ENCODE measurements at places on chromosomes 5 and 9.

GRCh38 chr5:131272307-131272706 is 8.5 kb downstream of the CDC42SE2 start:
- H3K27ac ChIP-seq = no peak overlapping the region
- DNase-seq = peak; percentile 59
- no peaks in the 10 kb centered on the region for H3K27me3 ChIP-seq
- no peak overlapping the region for H3K4me3 ChIP-seq

DNA sequence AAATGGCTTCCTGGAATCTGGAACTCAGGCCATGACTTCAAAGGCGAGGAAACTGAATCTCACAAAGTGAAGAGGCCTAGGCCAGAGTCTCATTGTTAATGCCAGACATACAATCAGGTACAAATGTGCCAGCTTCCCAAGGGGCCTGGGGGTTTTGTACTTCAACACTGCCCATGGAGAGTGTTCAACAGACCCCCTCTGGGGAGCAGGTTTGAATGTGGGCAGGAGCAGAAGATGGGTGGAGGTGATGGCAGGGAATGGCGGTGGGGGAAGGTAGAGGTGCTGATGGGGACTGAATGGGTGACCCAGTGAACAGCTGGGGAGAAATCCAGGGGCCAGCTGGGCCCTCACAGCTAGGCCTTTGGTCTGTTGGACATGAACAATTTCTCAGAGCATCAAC is 12.0 kb downstream of the FOXI1 start:
- H3K4me1 ChIP-seq = peaks cover 4% of the 10 kb centered on the region
- no peak overlapping the region for H3K4me3 ChIP-seq
- no peak overlapping the region for H3K27ac ChIP-seq
- H3K27me3 ChIP-seq = no peaks in the 10 kb centered on the region

DNA sequence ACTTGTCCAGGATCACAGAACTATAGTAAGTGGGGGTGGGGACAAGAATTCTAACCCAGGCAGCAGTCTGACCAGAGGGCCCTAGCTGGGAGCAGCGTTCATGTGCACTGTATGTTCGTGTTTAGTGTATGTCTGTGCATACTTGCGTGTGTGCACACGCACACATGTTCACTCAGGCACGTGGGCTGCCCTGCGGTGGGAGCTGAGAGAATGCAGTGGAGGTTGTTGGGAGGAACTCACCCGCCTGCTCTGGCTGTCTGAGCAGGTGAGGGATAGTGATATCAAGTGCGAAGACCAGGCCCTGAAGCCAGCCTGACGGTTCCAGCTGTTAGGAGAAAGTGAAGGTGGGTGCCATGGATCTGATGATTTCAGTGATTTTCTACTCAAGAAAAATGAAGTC is 942 bp downstream of the DCANP1 start:
- H3K36me3 ChIP-seq = no peaks in the 10 kb centered on the region
- H3K4me3 ChIP-seq = no peak overlapping the region
- DNase-seq = no peak

GRCh38 chr5:113189291-113189690 is 212.7 kb downstream of the DCP2 start:
- peaks cover 2% of the 10 kb centered on the region for H3K36me3 ChIP-seq
- no peak for DNase-seq
- no peak overlapping the region for H3K27ac ChIP-seq
- H3K4me3 ChIP-seq = no peak overlapping the region

DNA sequence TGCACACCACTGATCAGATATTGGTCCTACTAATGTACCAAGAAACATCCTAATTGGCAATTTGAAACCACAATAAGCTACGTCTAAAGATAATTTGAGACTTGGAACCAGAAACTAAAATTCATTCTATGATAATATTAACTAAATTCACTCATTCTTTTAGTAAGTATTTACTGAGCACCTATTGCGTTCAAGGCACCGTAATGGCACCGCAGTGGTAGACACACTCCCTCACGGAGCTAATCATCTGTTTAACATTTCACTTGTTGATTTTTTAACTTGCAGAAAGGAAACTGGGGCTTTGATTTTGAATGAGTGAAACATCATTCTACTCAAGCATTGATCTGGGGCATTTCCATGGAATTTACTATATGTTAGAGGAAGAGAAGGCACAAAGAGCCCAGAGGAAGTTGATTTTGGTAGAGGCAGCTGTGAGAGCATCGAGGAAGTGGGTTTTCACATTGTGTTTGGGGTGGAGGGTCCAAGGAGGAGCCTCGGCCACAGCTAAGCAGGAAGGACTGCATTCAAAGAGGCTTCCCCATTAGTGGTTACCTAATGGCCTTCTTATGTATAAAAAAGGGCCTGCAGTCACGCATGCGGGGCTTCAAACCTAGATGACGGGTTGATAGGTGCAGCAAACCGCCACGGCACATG is 7.1 kb downstream of the RAPGEF1 start:
- H3K36me3 ChIP-seq = no peaks in the 10 kb centered on the region
- no peak for DNase-seq
- H3K4me1 ChIP-seq = peaks cover 42% of the 10 kb centered on the region
- H3K27me3 ChIP-seq = no peaks in the 10 kb centered on the region
- no peak overlapping the region for H3K4me3 ChIP-seq

GRCh38 chr5:158923799-158924551 is 175.7 kb downstream of the EBF1 start:
- H3K4me1 ChIP-seq = no peaks in the 10 kb centered on the region
- H3K36me3 ChIP-seq = no peaks in the 10 kb centered on the region
- H3K4me3 ChIP-seq = no peak overlapping the region
- no peak overlapping the region for H3K27ac ChIP-seq
- DNase-seq = no peak

GRCh38 chr9:95522871-95523370 is 6.2 kb upstream of the PTCH1 start:
- DNase-seq = no peak
- peaks cover 34% of the 10 kb centered on the region for H3K27me3 ChIP-seq
- H3K4me3 ChIP-seq = no peak overlapping the region

DNA sequence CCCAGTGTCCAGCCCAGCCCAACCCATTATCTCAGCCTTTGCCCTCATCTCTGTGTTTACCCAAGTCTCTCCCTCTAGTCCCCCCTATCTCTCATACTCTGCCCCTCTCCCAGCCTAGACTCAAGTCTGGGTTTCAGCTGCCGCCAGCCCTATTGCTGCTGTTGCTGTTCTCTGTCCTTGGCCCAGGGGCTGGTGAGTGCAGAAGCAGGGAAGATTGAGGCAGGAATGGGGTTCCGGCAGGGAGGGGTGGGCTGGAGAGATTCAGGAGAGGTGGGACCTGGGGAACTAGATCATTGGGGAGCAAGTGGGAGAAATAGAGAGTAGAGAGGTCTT is 702 bp downstream of the TMEM8B start:
- H3K27ac ChIP-seq = peak overlapping the region; percentile 74
- no peaks in the 10 kb centered on the region for H3K36me3 ChIP-seq
- H3K4me1 ChIP-seq = peaks cover 8% of the 10 kb centered on the region
- no peak for DNase-seq
- H3K4me3 ChIP-seq = peak overlapping the region; percentile 91

GRCh38 chr5:6376974-6377520 is 1.3 kb downstream of the MED10 start:
- H3K27ac ChIP-seq = no peak overlapping the region
- H3K27me3 ChIP-seq = no peaks in the 10 kb centered on the region
- peak; percentile 5 for DNase-seq
- peak overlapping the region; percentile 84 for H3K4me3 ChIP-seq
- peaks cover 30% of the 10 kb centered on the region for H3K36me3 ChIP-seq

GRCh38 chr9:124212381-124213050 is 45.2 kb upstream of the NEK6 start:
- no peak overlapping the region for H3K4me3 ChIP-seq
- no peaks in the 10 kb centered on the region for H3K36me3 ChIP-seq
- H3K4me1 ChIP-seq = peaks cover 9% of the 10 kb centered on the region
- DNase-seq = peak; percentile 73
- H3K27me3 ChIP-seq = no peaks in the 10 kb centered on the region
